ENCODE measurements at places on chromosomes 5 and 9.
A peak's percentile ranks its signal among the peaks of the same experiment; 100 is the strongest.

- DNase-seq = no peak
Observed at GRCh38 chr9:92616655-92617111, 53.2 kb downstream of the IPPK start.

GRCh38 chr5:89120719-89121118, 237.7 kb upstream of the MEF2C start:
- peak; percentile 29 for DNase-seq

DNA sequence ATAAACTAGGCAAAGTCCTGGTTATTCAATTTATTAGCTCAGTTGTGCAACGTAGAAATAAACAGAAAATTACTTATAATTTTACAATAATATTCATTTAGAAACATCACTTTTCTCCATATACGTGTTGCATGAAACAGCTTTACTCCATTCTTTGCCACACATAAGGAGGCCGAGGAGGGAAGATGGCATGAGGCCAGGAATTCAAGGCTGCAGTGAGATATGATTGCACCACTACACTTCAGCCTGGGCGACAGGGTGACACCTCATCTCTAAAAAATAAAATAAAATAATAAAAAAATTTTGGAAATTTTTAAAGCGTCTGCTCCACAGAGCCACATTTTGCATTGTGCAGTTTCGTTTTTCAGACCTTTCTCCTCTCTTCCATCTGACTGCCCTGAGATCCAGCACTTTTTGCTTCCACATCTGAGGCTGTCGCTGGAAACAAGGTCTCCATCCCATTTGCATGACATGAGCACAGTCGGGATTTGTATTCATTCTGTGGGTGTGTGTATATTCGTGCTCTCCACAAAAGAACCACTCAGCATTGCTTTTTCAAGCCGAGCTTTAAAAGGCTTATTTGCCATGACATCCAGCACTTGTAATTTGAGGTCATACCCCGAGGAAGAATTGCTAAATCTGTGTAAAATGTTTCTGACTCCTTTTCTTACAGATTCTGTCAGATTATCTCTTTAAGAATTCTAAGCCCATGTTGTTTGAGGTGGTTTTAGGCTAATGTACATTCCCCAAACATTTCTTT, 98.6 kb upstream of the MSX2 start:
- DNase-seq = no peak

- DNase-seq = no peak
Observed at GRCh38 chr5:107855171-107855570, 184.4 kb upstream of the EFNA5 start.

DNA sequence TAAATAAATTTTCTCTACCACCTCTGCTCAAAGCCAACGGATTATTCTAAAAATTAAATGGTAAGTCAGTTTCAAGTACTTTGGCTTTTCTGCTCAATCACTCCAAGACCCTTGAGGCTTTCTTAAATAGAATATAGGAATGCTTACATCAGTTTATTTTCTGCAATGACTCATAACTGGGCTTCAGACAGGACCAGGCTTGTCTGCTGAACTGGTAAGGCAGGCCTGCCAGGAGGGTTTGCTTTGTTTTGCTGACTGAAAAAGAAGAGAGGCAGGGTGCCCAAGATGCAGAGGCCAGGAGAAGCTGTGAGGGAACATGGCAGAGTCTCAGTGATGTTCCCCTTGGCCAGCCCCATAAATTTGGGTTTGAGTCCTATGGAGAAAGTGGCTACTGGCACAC, 60.3 kb upstream of the EPB41L4A start:
- no peak for DNase-seq

DNA sequence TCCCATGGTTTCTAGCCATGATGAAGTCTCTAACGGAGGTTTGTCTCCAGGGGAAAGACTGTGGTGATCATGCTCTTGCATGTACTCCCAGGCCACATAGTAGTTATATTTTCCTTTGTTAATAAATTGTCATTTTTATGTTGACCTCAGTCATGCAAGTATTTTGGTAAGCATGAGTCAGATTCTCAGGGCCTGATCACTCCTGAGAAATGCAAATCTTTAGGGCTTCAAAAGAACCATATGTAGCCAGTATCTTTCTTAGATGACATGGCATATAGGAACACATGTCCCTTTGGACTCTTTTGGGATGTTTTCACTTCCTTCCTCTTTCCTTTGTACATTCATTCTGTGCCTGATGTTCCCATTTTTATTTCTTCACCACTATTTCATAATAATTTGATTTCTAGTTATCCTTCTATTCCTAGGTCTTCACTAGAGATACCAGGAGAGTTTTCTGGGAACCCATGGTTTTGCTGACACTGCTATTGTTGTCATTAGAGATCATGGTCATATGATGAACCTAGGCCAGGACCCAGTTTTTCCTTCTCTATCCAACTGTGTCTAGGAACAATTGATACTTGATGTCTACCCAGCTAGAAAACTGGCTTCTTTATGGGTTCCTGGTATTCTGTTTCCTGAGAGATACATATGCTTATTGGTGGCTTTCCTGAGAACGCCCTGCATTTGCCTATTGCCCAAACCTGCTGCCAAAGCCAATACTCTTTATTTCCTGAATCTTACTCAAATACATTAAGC, 248.1 kb upstream of the NREP start:
- peak; percentile 28 for DNase-seq

DNA sequence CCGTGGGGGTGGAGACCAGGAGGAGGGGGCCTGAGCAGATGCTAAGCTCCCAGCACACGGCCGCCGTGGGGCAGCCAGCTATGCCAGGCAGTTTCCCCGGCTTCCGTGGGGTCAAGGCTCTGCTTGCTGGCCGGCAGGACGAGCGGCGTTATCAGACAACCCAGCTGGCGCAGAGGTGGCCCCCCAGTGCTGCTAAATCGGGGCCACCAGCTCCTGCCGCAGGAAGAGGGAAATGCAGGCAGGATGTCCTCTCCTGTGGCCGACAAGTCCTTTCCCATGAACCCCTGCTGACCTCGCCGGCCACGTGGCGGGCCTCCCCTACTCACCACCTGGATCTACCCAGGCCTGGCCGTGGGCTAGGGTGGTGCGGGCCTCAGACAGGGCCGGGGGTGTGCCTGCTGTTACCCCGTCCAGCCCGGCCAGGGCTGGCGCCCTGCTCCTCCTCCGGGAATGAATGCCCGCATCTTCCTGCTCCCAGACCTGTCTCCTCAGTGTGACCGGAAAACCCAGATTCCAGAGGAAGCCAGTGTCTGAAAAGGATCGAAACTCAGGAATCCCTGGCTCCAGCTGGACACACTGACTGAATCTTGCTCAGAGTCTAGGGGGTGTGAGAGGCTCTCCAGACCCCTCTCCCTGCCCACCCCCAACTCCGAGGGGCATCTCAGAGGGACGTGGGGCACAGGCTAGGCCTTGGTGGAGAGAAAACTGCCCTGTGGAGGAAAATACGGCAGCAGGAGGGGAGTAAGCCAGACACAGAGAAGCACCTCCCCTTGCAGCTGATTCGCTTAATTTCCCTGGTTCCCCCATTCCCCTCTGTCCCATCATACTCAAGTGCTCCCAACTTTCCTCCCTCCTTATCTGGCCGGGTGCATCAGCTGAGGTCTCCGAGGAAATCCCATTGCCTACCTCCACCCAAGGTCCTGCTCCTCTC, 3.9 kb downstream of the FLT4 start:
- no peak for DNase-seq

- DNase-seq = no peak
Observed at GRCh38 chr5:99054972-99055371, 126.2 kb upstream of the CHD1 start.

DNA sequence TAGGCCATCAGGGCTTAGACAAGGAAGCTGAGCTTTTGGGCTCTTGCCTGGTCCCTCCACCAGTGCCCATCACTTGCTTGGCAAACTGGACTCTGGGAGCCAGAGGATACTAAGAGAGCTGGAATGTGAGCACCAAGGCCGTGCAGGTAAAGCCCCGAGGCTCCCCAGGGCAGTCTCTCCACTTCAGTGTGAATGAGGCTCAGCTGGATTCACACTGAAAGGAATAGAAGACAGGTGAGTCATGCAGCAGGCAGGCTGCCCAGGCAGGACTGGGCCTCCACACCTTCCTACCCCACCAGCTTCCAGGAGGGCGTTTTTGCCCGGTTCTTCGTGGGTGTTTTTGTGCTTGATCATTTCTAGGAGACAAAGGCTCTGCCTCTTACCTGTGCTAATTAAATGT, 7.3 kb upstream of the CTSV start:
- no peak for DNase-seq

DNA sequence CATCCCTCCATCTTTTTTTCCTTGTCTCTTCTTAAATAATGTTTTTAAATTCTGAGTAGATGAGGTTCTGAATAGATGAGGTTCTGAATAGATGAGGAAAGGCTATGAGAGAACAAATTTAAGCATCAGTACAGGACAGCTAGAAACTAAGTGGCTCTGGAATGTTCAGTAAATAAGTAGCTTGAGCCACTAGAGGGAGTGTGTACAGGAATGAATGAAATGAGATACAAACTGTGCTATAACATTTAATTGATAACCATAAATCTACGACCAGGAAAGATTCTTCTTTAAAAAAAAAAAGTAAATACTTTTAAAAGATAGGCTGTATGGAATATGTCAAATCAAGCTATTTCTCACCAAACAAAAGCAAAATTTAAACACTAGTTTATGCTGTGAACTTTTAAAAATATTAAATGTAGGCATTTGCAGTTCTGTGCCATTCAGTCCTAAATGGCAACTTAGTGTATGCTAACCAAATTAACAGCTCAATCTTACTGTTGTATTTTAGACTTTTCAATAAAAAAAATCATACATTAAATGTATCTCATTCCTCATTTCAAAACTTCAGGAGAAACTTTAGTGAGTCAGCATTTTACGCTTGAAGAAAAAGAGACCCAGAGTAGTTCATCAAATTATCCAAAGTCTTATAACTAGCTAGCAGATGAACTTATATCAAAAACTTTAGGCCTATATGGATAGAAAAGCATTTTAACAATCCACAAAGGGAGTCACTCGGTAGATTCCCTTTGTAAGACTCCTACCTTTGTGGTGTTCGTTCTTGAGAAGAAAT, 70.4 kb upstream of the SNX2 start:
- DNase-seq = no peak

GRCh38 chr5:146203011-146203871, at the start of gene RBM27:
Gene RBM27 (plus strand): TSS chr5:146203605. CDS start chr5:146203766, 161 bp downstream.
- peak; percentile 98 for DNase-seq

DNA sequence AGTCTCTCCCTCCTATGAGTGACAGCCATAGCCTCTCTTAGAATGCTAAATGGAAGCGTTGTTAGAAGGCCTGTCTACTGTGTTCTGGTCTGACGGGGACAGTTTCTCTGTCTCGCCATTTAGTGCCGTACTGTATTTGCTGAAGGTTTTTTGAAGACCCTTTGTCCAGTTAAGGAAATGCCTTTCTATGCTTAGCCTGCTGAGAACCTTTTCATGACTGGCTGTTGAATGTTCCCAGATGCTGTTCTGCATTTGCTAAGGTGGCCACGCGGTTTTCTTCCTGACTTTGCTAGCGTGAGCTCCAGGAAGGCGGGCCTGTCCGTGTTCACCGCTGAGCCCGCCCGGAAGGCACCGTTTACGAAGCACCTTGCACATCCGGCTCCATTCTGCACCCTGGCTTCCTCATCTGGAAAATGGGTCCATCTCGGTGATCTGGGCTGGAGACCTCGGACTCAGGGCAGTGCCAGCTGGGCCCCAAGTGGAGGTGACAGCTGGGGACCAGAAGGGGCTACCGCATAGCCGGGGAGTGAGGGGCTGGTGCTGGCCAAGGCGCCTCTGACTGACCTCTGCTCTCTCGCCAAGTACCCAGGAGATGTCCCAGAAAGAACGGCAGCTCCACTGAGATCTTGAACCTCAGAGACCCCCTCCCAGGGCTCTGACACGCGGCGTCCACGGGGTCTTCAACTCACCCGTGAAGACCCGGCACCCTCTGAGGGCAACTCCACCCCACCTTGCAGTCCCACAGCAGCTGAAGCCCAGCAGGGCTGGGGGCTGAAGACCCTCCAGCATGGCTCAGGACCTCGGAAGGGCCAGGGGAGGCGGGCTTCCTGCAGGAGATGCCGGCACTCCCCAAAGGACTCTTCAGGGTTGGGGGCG, 52.5 kb upstream of the NKD2 start:
- DNase-seq = no peak

DNA sequence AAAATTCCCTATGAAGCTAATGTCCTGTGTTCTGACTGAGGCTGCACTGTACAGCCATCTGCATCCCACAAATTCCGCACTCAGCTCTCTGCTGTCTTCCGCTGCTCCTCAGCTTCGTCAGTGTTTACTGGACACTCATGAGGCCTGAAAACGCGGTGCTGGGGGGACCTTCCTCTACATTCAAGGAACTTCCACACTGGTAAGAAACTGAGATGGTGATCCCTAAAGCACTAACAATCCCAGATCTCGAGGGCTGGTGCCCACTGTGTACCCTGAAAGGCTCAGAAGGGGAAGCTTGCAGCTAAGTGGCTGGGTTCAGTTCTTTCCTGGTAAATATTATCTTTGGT, 117.9 kb downstream of the NRG2 start:
- no peak for DNase-seq

DNA sequence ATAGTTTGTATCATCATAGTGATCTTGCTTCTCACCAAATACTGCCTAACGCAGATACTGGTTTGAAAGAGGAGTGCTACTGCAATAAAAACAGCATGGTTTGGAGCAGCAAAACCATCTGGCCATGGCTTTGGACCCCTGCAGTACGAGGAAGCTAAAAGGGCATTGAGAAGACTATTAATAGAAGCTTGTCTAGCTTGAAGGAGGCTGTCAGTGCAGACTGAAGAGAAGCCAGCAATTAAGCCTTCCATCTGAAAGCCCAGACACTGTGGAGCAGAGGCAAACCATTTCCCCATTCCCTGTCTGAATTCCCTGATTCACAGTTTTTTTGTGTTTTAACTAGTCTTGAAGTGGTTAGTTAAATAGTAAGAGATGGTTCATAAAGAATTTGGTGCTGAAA, 281.6 kb downstream of the PTPRD start:
- DNase-seq = no peak

- DNase-seq = no peak
Observed at GRCh38 chr5:50874306-50875001, 208.0 kb downstream of the PARP8 start.

DNA sequence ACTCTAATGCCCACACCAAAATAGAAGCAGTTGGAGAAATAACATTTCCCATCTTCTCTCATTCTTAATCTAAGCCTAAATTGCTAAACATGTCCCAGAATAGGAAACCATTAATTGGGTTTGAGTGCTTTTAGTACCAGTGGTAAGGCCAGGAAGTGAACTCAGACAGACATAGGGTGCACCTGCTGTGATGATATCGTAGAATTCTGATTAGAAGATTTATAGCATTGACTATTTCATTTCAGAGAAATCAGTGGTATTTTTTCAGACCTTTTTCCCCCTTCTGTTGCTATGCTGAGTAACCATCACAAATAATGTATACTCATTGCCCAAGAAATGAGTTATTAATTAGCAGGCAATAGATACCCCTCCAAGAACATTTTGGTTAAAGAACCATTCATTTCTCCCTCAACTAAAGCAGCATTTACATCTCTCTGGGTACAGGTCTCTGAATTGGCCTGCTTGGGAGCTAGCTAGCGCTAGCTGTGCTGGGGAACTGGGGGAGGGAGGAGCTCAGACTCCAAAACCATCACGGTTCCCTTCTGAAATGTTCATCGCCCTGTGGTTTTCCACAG, 7.3 kb downstream of the GLRX start:
- DNase-seq = no peak

DNA sequence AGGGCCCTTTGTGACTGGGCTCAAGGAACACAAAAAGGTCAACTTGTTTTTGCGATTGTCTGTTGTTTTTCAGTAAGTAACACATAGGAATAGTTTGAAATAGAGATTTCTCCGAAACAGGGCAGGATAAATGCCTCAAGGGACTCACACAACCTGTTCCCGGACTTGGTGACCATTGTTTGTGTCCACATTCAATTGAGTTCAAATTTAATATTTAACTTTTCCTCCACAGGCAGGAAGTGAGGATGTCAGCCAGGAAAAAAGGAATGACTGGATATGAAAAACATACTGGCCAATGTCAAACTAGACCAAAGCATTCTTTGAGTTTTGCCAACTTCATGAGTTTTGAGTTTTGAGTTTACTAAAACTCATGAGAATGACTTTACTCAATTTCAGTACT, 72.7 kb downstream of the SPATA31C2 start:
- no peak for DNase-seq
